ENCODE measurements at places on chromosomes 13 and 19.

- DNase-seq: no peak
Measured at GRCh38 chr13:86846501-86846900, 824.7 kb upstream of the SLITRK5 start.

GRCh38 chr19:1239796-1240737 lies 1.5 kb upstream of the ATP5F1D start:
- DNase-seq: peak; percentile 98

DNA sequence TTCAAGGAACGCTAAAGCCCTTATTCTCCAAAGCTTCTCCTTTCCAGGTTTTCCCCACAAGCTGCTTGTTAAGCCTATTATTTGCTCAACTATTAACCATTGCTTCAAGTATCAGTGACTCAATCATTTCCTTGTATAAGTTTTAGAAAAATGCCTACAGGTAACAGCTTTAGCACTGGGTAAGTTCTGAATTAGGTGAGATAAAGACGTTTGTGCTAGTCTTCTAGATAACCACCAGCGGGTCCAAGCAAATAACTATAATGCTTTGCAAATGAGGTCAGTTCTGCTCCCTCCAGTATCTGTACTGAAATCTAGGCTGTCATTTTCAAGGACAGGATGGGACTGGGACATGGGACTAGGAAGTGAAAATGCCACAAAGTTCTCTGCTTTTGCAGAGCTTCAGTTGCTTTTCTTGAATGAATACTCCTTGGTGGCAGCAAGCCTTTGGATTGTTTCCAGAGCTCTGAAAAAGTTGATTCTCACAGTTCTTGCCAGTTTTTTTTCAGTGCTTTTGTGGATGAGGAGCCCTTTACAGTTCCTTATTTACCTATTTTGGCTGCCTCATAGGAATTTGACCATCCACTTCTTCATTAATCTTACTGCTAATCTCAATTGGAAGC lies 1487.7 kb downstream of the EFNB2 start:
- no peak for DNase-seq

DNA sequence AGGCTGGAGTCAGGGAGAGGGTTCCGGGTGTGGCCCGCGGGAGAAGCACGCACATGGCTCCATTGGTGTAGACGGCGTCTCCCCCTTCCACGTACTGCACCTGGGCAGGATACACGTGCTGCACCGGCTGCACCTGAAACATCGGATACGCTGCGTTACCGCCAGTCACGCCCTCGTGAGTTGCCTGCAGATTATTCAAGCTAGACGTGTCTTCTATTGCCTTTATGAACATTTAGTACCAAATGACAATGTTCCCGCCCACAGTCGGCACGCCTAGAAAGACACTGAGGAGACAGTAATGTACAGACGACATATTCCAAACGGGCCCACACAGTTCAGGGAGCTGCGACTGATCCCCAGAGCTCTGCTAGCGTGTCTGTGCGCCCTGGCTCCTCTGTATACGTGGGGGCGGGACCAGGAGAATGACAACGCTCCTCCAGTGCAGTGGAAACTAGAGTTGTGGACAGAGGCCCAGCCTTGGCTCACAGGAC lies 64.1 kb upstream of the RANBP3 start:
- no peak for DNase-seq
